Mesothelial cell of epicardium (in vitro differentiated cells): ENCODE measurements at places on chromosomes 1 and 21. TPM values are rescaled to one million over a fixed set of nuclear protein-coding genes. Genes with fewer than 3 reads are reported as not detected.

The CSF3R gene
- total RNA-seq: 2.5 to 4.0 TPM (median 2.8 TPM) in 3 replicates

The GPR37L1 gene
- total RNA-seq: 0.07 to 0.11 TPM (median 0.09 TPM) in 3 replicates

The KRTAP19-1 gene
- not detected in 3 replicates for total RNA-seq

DNA sequence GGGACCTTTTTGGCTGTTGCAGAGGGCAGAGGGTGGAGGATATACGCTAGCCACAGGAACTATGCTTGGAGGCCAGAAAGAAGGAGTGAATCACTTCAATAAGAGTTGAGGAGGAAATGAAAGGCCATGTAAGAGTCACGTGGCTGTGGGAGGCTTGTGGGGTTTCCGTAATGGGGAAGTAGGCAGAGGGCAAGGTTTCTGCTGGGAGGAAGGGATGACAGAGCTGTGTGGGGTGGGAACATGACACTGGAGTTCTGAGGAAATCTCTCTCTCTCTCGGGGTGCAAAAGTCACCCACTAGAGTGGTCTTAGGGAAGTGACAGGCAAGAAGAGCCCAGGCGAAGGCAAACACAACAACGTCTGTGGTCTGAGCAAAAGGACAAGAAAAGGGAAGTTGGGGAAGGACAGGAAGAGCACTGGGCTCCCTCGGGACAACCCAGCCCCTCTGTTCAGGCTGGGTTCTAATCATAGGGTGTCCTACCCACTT is 3.9 kb upstream of the CD1C start:
- H3K36me3 ChIP-seq: no peaks in the 10 kb centered on the region
- DNase-seq: no peak
- H3K4me3 ChIP-seq: no peak overlapping the region
- H3K4me1 ChIP-seq: no peaks in the 10 kb centered on the region
- H3K27me3 ChIP-seq: peaks cover 12% of the 10 kb centered on the region

GRCh38 chr1:181043025-181043888 is 9.5 kb downstream of the MR1 start:
- H3K4me3 ChIP-seq: no peak overlapping the region
- peaks cover 10% of the 10 kb centered on the region for H3K4me1 ChIP-seq
- no peaks in the 10 kb centered on the region for H3K27me3 ChIP-seq
- no peaks in the 10 kb centered on the region for H3K36me3 ChIP-seq

- H3K27ac ChIP-seq: no peak overlapping the region
- no peak for DNase-seq
- no peaks in the 10 kb centered on the region for H3K27me3 ChIP-seq
- H3K4me3 ChIP-seq: no peak overlapping the region
Measured at GRCh38 chr1:194296201-194296600, 1109.8 kb upstream of the B3GALT2 start.
